Thyroid gland (tissue), 4 donors: ENCODE measurements at places on chromosomes 4 and X. TPM values are rescaled to one million over a fixed set of nuclear protein-coding genes. Genes with fewer than 3 reads are reported as not detected.

DNA sequence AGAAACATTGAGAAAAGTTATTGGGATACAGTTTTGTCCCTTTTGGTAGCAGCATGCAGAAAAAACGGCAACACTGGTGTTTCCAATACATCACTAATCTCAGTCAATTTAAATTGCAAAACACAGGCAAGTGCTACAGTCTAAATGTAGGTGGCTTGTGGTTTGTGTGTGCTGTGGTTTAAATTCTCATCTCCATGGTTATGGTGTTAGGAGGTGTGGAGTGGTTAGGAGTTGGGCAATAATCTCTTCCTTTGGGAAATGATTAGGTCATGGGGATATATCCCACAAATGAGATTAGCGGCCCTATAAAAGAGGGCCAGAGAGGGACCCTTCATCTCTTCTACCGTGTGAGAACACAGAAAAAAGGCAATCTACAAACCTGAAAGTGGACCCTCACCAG lies 1344.3 kb downstream of the ADGRL3 start:
- H3K4me3 ChIP-seq = no peak overlapping the region
- H3K27me3 ChIP-seq = no peaks in the 10 kb centered on the region
- no peaks in the 10 kb centered on the region for H3K4me1 ChIP-seq
- H3K36me3 ChIP-seq = no peaks in the 10 kb centered on the region

SLITRK4 gene
- 1.0 TPM for total RNA-seq

GRCh38 chr4:143375326-143376073 lies 38.8 kb downstream of the GAB1 start:
- no peak for DNase-seq
- no peaks in the 10 kb centered on the region for H3K36me3 ChIP-seq
- no peak overlapping the region for H3K4me3 ChIP-seq
- H3K27me3 ChIP-seq = no peaks in the 10 kb centered on the region

GRCh38 chr4:89506866-89507491 lies 199.4 kb upstream of the GPRIN3 start:
- H3K27ac ChIP-seq = no peak overlapping the region
- no peaks in the 10 kb centered on the region for H3K27me3 ChIP-seq
- no peaks in the 10 kb centered on the region for H3K4me1 ChIP-seq

DNA sequence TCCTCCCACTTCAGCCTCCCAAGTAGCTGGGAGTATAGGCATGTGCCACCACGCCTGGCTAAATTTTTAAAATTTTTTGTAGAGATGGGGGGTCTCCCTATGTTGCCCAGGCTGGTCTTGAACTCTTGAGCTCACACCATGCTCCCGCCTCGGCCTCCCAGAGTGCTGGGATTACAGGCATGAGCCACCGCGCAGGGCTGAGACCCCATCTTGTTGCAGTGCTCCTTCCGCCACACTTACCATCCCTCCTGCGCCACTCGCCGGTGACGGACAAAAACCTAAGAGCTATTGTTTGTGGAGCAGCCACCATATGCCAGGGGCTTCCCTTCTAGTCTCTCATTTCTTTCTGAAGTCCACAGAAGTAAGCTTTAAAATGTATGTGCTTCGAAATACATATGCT lies 34.5 kb downstream of the NSG1 start:
- H3K4me3 ChIP-seq = no peak overlapping the region
- H3K27me3 ChIP-seq = no peaks in the 10 kb centered on the region
- no peak overlapping the region for H3K27ac ChIP-seq
- DNase-seq = no peak
- H3K4me1 ChIP-seq = no peaks in the 10 kb centered on the region
- peaks cover 43% of the 10 kb centered on the region for H3K36me3 ChIP-seq

CT83 gene
- total RNA-seq = not detected

DNA sequence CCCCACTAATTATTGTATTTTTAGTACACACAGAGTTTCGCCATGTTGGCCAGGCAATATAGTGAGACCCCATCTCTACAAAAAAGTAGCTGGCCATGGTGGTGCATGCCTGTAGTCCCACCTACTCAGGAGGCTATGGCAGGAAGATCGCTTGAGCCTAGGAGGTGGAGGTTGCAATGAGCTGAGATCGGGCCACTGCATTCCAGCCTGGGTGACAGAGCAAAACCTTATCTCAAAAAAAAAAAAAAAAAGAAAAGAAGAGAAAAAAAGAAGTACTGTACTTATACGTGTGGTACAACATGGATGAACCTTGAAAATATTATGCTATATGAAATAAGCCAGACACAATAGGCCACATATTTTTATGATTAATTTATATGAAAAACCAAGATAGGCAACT lies 9.9 kb upstream of the WDR45 start:
- H3K27me3 ChIP-seq = no peaks in the 10 kb centered on the region
- H3K27ac ChIP-seq = no peak overlapping the region
- H3K4me1 ChIP-seq = no peaks in the 10 kb centered on the region
- H3K4me3 ChIP-seq = no peak overlapping the region
- no peak for DNase-seq
- no peaks in the 10 kb centered on the region for H3K36me3 ChIP-seq
